ENCODE measurements at places on chromosomes 16 and 17. TPM values are rescaled to one million over a fixed set of nuclear protein-coding genes. Genes with fewer than 3 reads are reported as not detected.
A peak's percentile ranks its signal among the peaks of the same experiment; 100 is the strongest.

Gene MGRN1
- 16.8 TPM for polyA plus RNA-seq

DNA sequence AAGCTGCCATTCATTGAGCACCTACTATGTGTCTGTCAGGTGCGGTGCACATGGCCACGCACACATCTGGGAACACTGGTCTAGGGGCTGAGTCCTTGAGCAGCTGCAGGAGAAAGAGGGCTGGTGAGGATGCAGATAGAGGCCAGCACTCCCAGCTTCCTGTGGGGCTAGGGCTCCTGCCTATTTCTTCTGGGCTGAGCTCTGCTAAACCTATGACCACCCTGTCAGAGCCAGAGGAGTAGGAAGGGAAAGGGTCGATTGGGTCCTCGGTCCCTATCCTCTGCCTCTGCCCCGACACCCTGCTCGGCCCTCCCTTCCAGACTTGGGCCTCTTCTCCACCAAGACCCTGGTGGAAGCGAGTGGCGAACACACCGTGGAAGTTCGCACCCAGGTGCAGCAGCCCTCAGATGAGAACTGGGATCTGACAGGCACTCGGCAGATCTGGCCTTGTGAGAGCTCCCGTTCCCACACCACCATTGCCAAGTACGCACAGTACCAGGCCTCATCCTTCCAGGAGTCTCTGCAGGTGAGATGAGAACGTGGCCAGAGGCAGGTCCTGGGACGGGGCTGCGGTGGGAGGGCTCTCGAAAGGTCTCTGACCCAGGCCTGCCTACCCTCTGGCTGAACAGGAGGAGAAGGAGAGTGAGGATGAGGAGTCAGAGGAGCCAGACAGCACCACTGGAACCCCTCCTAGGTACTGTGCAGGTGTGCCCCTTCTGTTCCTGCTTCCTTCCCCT lies 4.0 kb upstream of the TMEM88 start:
- peak; percentile 66 for DNase-seq

DNA sequence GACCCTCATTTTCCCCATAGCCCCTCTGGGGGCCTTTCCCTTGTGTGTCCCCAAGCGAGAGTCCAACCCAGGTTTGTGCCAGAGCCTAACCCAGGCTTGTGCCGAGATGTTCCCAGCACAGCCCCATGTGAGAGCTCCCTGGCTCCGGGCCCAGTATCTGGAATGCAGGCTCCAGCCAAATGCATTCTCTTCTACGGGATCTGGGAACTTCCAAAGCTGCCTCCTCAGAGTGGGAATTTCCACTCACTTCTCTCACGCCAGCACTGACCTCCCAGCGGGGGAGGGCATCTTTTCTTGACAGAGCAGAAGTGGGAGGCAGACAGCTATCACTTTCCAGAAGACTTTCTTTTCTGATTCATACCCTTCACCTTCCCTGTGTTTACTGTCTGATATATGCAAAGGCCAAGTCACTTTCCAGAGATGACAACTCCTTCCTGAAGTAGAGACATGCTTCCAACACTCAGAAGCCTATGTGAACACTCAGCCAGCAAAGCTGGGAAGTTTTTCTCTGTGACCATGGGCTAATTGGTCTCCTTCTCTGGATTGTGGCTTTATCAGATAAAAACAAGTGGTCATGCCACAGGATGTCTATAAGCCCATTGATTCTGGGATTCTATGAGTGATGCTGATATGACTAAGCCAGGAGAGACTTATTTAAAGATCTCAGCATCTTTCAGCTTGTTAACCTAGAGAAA lies 2.5 kb upstream of the CCL2 start:
- peak; percentile 98 for DNase-seq

DNA sequence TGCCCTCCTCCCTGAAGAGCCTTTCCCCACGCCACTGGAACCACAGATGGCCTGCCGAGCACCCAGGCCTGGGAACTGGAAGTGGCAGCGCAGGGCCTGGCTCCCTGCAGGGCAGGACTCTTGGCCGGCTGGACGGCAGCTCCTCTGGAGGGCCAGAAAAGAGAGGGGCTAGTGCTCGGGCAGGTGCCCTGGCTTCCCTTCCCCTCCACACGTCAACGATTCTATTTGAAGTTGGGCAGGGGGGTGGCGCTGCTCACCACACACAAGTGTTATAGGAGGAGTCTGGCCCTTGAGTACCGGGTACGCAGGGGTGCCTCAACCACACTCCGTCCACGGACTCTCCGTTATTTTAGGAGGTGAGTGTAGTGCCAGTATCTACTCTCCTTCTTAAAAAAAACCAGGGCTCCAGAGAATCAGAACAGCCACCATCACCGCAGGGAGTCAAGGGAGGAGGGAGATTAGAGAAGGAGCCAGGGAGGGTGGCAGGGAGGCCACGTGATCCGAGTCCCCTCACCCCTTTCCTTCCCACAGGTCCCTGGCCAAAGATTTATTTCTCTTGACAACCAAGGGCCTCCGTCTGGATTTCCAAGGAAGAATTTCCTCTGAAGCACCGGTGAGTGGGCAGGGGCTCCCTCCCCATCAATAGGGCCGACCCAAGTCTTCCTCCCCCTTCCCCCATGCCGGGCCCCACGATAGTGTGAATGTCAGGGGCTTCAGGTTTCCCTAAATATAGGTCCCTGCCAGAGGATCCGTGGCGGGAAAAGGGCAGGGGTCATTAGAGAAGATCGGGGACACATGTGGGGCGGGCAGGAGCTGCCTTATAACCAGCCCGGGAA lies 1.4 kb upstream of the ALDOA start:
- peak; percentile 92 for DNase-seq

Gene AXIN2
- 11.8 TPM for polyA plus RNA-seq

Gene GGT6
- 94.4 TPM for polyA plus RNA-seq

Gene HBA1
- not detected for polyA plus RNA-seq

DNA sequence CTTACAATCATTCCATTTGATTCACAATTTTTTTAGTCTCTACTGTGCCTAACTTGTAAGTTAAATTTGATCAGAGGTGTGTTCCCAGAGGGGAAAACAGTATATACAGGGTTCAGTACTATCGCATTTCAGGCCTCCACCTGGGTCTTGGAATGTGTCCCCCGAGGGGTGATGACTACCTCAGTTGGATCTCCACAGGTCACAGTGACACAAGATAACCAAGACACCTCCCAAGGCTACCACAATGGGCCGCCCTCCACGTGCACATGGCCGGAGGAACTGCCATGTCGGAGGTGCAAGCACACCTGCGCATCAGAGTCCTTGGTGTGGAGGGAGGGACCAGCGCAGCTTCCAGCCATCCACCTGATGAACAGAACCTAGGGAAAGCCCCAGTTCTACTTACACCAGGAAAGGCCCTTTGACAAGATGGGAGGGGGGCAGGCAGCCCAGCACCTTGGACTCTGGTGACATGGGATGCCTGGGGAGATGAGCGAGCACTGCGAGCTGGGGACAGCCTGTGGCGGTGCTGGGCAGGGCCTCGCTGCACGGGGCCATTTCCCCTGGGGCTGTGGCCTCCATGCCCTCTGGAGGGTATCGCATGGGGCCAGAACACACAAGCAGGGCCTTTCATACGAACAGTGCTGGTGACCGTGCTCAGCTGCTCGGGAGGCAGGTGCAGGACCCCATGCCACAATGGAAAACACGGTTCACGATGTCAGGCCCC lies 33.9 kb downstream of the PDIA2 start:
- no peak for DNase-seq

DNA sequence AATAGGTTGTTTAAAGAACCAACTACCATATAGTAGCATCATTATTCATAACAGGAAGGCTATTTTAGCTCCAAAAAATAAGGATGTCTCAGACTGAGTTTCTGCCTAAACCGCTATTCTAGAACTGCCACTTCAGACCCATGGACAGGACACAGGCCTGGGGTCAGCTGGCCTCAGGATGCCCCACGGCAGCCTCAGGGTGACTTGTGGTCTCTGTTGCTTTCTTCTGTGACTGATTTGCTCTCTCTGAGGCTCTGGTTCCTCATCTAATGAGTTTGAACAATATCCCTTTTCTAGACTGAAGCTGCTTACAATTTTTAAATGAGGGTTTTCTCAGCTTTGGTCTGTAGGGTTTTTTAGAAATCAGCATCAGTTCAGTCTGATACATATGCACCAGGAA lies 31.8 kb upstream of the IRF8 start:
- DNase-seq = no peak

Gene TP53TG3B
- not detected for polyA plus RNA-seq

GRCh38 chr17:38896346-38896954 lies 26.6 kb downstream of the LASP1 start:
- no peak for DNase-seq

Gene THUMPD1
- 12.0 TPM for polyA plus RNA-seq

Gene ESRP2
- polyA plus RNA-seq = 24.0 TPM

DNA sequence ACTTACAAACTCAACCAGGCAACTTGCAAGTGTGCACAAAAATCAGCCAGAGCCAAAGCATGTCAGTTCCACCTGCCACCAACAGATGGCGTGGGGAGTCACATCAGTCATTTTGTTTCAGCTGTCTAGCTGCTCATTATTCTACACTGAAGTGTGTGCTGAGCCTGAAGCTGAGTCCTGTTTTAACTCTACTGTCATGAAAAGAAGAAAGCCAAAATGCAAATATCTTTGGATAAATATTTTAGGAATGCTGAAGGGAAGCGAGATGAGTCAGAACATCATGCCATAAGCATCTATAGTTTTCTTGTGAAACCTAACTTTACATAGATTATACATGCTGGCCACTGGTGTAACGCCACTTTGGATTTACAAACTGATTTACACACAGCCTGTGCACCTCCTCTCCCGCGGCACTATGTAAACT lies 172.6 kb downstream of the CDK5R1 start:
- DNase-seq = peak; percentile 71

- DNase-seq = no peak
Measured at GRCh38 chr16:12256921-12257320, 280.4 kb downstream of the SNX29 start.

Gene TBC1D28
- polyA plus RNA-seq = not detected

DNA sequence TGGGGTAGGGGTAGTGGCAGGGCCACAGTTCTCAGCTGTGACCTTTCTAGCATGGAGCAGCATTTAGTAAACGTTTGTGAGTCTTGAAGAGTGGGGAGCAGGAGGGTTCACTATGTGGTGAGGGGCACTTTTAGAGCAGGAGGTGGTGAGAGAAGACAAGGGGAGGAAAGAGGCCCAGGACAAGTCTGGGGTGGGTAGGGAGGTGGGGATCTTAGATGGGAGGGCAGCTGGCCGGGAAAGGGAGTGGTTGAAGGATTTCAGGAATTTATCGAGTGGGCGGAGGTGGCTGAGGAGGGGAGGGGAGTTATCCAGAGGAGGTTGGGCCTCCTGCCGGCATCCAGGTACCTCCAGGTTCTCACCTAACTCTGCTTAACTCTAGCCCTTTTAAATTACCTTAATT lies 1.9 kb downstream of the CLEC16A start:
- no peak for DNase-seq

GRCh38 chr16:4693956-4694641 lies 737 bp downstream of the NUDT16L1 start:
- DNase-seq = peak; percentile 81

DNA sequence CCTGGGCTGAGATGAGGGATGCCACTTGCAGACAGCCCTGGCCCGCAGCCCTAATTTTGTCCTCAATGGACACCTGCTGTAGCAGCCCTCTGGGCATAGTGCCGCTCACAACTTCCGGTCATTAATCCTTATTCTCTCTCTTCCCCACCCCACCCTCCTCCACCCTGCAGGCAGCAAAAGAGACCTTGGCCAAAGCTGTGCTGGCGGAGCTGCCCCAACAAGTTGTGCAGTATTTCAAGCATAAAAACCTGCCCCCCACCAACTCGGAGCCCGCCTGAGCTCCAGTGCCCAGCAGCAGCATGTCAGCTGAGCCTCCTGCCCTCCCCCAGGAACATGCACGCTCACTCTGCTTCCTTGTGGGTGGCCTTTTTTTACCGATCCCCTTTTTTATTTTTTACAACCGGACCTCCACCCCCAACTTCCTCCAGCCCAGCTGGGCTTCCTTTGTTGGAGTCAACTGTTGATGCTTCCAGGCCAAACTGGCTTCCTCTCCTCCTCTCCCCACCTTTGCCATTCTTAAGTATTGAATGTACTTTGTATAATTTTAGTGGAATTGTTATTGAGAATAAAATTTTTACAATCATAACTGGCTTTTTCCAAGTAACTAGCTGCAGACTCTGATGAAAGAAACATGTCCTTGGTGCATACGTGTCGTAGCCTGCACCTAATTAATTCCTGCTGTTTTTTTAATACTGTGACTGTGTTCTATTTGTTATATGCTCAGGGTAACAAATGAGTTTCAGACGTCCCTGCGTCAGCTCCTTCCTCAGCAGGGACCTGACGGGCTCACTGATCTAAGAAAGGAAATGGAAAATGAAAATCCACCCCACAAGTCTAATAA lies 38.2 kb downstream of the PSME3IP1 start:
- peak; percentile 66 for DNase-seq

Gene GUCY2D
- not detected for polyA plus RNA-seq

DNA sequence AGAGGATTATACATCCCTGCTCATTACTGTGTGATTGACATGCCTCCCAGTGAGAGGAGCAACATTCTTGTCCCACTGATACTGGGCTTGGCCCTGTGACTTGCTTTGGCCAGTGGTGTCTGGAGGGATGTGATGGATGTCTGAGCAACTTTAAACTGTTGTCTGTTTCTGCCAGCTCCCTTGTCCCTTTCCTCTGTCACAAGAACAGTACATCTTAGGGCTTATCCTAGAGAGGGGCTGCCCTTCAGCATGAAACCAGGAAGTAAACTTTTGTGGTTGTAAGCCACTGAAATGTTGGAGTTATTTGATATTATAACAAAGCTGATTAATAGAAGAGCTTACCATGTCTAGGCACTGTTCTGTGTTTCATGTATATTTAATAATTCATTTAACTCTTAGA lies 82.9 kb upstream of the GPRC5B start:
- DNase-seq = no peak

Gene CFAP97D1
- not detected for polyA plus RNA-seq

DNA sequence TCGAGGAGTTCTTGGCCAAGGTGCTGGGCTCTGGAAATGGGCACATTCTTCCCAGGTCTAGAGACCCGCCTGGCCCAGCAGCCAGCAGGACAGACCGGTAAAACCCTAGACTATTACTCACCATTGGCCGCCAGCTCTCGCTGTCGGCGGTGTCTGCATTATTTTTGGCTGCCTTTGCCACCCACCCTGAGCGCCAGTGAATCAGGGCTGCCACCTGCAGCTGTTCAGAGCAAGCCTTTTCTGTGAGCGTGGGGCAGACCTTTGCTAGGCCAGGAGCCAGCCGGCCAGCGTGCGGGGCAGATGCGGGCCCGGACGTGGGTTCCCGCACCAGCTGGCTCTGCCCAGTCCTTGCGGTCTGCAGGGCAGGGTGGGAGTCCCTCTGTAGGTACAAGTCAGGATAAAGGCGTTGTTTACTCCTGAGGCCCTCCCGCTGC lies 15.8 kb upstream of the CLEC18A start:
- no peak for DNase-seq

Gene WFDC1
- 6.6 TPM for polyA plus RNA-seq

GRCh38 chr17:78248051-78248914 lies 16.9 kb downstream of the TMEM235 start:
- no peak for DNase-seq

DNA sequence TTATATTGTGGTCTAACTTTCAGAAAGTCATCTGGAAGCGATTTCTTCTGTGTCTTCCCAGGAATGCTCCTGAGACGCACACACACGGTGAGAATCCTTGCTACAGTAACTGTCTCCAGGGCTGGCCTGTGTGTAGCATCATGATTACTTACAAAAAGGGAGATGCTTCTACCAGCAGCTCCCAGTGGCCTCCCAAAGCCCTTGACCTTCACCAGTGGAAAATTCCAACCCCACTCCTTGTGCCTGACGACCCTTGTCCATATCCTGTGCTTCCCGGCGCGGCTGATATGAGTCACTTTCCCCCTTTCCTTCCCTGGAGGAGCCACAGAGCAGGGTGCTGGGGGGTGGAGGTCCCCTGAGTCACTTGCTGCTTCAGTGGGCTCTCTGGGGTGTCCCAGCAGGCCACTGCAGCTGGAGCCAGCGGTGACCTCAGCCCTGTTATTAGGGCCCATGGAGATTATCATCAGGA lies 22.1 kb upstream of the NAT9 start:
- DNase-seq = no peak

Gene MYADML2
- polyA plus RNA-seq = not detected
